Activated naive CD4-positive, alpha-beta T cell treated with anti-CD3 and anti-CD28 coated beads for 36 hours (primary cell): ENCODE measurements at places on chromosomes 12 and 14.
A peak's percentile ranks its signal among the peaks of the same experiment; 100 is the strongest.

DNA sequence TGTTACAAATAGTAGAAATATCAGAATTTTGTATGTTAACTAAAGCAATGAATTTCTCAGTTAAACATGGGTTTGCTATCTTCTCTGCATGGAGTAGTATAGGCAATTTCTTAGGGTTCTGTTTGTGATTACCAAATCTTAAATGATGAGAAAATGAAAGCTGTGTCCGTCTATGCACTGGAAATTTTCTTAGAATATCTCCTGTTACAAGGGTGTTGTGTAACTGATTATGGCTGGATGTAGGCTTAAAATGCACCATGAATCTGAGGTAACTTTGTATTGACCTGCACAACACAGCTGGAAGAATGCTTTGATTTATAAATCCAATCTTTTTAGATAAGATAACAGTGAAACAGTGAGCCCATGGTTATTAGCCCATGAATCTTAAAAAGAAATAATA lies 17.8 kb downstream of the TRIP11 start:
- no peak overlapping the region for H3K27ac ChIP-seq
- H3K27me3 ChIP-seq: no peaks in the 10 kb centered on the region
- H3K36me3 ChIP-seq: peaks cover 11% of the 10 kb centered on the region

DNA sequence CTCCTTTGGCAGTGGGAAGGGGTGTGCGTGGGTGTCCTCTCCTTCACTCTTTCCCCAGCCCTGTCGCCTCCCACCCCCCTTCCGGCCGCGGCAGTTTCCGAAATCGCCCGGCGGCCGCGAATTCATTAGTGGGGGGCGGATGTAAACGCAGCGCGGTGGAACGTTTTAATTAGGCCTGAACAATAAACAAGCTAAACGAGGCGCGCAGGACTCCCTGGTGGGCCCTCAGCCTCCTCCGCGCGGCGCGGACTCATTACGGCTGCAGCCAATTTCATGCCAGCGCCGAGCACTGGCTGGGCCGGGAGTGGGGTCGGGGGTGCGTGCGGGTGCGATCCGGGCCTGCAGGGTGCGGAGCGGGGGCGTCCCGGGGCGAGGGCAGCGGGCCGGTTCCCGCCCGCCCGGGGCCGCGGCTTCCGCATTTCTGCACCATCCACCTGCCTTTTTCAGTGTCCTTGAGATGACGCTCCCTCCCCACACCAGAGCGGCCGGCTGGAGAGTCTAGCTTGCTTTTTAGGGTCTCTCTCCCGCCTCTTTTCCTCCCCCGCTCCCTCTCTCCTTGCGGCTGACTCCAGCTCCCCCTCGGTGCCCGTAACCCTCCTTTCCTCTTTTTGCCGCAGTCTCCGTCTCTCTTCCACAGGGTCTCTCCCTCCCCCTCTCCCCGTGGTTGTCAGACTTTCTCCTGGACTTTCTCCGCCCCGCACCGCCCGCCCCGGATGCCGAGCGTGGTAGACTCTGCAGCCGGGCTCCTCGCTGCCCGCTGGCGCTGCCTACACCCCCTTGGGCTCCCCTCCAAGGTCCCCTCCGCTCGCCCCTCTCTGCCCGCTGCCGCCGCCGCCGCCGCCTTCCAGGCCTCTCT lies at the start of gene CISTR:
TSS of gene CISTR (minus strand) at position 644 of the 856 bp plus-strand sequence.
- H3K27ac ChIP-seq: no peak within 1 kb of the TSS
- H3K4me1 ChIP-seq: peaks cover 10% of the 10 kb centered on the region
- peak; percentile 36 for DNase-seq
- H3K27me3 ChIP-seq: no peaks in the 10 kb centered on the region
- no peaks in the 10 kb centered on the region for H3K36me3 ChIP-seq

DNA sequence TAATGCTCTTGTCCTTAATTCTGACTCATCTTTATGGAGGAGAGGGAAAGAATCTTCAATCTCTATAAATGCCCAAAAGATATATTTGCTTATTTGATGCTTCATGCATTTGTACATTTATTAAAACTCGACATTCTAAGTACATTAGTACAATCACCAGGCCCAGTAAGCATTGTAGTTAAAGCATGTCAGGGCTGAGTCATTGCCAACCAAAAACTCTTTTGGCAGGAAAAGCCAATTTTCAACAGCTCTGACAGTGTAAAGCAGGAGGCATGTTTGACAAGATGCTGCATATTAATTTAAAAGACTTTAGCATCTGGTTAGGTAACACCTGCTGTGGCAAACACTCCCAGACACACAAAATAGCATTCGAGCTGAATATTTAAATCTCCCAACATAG lies 290.9 kb downstream of the PPFIA2 start:
- H3K27me3 ChIP-seq: no peaks in the 10 kb centered on the region
- no peak overlapping the region for H3K27ac ChIP-seq
- no peak overlapping the region for H3K4me3 ChIP-seq
- no peaks in the 10 kb centered on the region for H3K4me1 ChIP-seq
- no peak for DNase-seq

DNA sequence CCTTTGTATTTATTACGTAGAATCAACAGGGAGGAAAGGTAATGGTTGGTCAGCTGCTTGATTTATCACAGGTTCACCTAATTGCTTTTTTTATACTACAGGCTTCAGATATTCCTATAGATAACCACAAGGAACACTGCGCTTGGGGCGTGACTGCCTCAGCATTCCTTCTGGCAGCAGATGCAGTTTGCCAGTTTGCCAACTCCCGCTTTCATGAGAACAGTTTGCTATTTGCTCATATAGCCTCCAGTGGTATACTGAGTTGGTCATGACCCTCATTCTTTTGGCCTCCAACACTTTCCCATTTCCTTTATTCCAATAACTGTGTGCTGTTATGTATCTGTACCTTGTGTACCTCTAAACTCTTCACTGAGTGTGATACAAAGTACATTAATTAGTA lies 38.6 kb upstream of the ACSM4 start:
- no peaks in the 10 kb centered on the region for H3K27me3 ChIP-seq
- H3K36me3 ChIP-seq: no peaks in the 10 kb centered on the region
- H3K4me1 ChIP-seq: no peaks in the 10 kb centered on the region
- no peak overlapping the region for H3K4me3 ChIP-seq

- no peak overlapping the region for H3K4me3 ChIP-seq
- no peak for DNase-seq
- H3K4me1 ChIP-seq: no peaks in the 10 kb centered on the region
- no peaks in the 10 kb centered on the region for H3K36me3 ChIP-seq
- no peak overlapping the region for H3K27ac ChIP-seq
Observed at GRCh38 chr12:88418856-88419497, 161.3 kb downstream of the KITLG start.

- H3K4me3 ChIP-seq: no peak overlapping the region
- no peaks in the 10 kb centered on the region for H3K4me1 ChIP-seq
- H3K27me3 ChIP-seq: no peaks in the 10 kb centered on the region
- H3K27ac ChIP-seq: no peak overlapping the region
- no peaks in the 10 kb centered on the region for H3K36me3 ChIP-seq
Observed at GRCh38 chr12:88624911-88625310, 44.6 kb upstream of the KITLG start.

DNA sequence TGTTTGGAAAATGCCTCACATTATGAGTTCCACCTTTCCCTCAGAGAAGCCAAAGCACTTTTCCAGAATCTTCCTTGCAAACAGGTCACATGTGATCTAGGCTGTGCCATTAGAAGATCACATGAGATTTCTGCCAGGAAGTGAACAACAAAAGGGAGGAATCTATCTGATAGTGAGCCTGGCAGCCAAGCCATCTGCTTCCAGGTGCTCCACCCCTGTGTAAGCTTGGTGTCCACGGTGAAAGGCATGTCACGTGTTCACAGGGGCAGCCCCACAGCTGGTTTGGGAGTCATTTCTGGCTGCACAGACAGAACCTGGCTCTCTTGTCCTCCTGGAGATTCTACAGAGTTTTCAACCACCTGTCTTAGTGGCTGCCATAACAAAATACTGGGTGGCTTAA lies 3.5 kb upstream of the KSR2 start:
- no peak overlapping the region for H3K27ac ChIP-seq
- H3K4me3 ChIP-seq: no peak overlapping the region
- H3K27me3 ChIP-seq: peaks cover 52% of the 10 kb centered on the region

GRCh38 chr12:66132408-66132807 lies 1.9 kb upstream of the LLPH start:
- H3K27ac ChIP-seq: no peak overlapping the region
- H3K36me3 ChIP-seq: peaks cover 39% of the 10 kb centered on the region
- H3K4me1 ChIP-seq: peaks cover 40% of the 10 kb centered on the region
- H3K27me3 ChIP-seq: no peaks in the 10 kb centered on the region

- no peak overlapping the region for H3K4me3 ChIP-seq
- H3K36me3 ChIP-seq: peaks cover 28% of the 10 kb centered on the region
- H3K27me3 ChIP-seq: no peaks in the 10 kb centered on the region
- H3K27ac ChIP-seq: no peak overlapping the region
- no peak for DNase-seq
Observed at GRCh38 chr12:111469401-111469800, 63.7 kb downstream of the SH2B3 start.

- H3K27ac ChIP-seq: no peak overlapping the region
- no peaks in the 10 kb centered on the region for H3K36me3 ChIP-seq
- H3K4me3 ChIP-seq: no peak overlapping the region
- no peaks in the 10 kb centered on the region for H3K27me3 ChIP-seq
- H3K4me1 ChIP-seq: no peaks in the 10 kb centered on the region
- no peak for DNase-seq
Observed at GRCh38 chr12:71303199-71303598, 136.4 kb upstream of the LGR5 start.

GRCh38 chr12:119713551-119714031 lies 45.7 kb downstream of the PRKAB1 start:
- no peak overlapping the region for H3K27ac ChIP-seq
- peaks cover 45% of the 10 kb centered on the region for H3K36me3 ChIP-seq
- DNase-seq: no peak
- H3K27me3 ChIP-seq: no peaks in the 10 kb centered on the region
- peaks cover 6% of the 10 kb centered on the region for H3K4me1 ChIP-seq
- no peak overlapping the region for H3K4me3 ChIP-seq

- no peaks in the 10 kb centered on the region for H3K27me3 ChIP-seq
- H3K4me3 ChIP-seq: peak within 1 kb of the TSS; percentile 99
- peak; percentile 72 for DNase-seq
- H3K27ac ChIP-seq: peak within 1 kb of the TSS; percentile 99
Observed at GRCh38 chr14:52695481-52696091, at the start of gene ERO1A. Gene ERO1A (minus strand): TSS chr14:52695558. CDS start chr14:52695481, 77 bp downstream.

DNA sequence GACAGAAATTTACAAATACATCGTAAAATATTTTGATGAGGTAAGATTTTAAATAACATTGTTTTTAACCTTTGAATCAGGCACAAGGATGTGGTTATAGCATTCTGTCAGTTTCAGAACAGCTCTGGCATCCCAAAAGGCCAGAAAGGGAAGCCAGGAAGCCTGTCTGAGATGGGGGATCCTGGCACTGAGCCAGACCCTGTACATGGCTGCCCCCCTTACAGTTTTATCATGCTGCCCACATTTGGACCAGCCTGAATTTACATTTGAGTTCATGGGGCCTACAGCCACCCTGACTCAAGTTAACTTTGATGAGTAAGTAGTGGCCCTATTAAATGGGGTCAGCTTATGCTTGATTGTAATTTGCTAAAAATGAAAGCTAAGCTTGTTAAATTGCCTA lies 155.6 kb downstream of the PLXNC1 start:
- H3K27ac ChIP-seq: no peak overlapping the region
- DNase-seq: no peak
- H3K36me3 ChIP-seq: peaks cover 54% of the 10 kb centered on the region
- no peaks in the 10 kb centered on the region for H3K27me3 ChIP-seq
- H3K4me1 ChIP-seq: peaks cover 18% of the 10 kb centered on the region

DNA sequence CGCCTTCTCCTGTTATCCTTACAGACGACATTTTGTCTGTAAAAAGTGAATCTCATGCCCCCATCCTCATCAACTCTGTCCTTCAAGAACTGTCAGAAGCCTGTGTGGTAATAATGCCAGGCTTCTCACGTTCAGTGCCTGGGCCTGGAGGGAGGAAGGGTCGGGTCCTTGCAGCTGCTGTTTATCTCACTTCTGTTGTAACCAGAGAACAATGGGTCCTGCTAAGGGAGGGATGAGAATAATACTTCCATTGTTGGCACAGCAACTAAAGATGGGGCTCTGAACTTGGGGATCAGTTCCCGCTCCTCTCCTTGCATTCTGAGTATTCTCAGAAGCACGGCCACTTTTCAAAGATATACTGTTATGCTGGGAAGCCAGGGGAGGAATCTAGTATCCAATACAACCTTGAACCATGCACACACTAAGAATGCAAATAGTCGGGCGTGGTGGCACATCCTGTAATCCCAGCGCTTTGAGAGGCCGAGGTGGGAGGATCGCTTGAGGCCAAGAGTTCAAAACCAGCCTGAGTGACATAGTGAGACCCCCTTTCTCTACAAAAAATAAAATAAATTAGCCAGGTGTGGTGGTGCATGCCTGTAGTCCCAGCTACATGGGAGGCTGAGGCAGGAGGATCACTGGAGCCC lies 38.8 kb upstream of the NINJ2 start:
- DNase-seq: no peak
- H3K36me3 ChIP-seq: peaks cover 7% of the 10 kb centered on the region
- no peak overlapping the region for H3K4me3 ChIP-seq

DNA sequence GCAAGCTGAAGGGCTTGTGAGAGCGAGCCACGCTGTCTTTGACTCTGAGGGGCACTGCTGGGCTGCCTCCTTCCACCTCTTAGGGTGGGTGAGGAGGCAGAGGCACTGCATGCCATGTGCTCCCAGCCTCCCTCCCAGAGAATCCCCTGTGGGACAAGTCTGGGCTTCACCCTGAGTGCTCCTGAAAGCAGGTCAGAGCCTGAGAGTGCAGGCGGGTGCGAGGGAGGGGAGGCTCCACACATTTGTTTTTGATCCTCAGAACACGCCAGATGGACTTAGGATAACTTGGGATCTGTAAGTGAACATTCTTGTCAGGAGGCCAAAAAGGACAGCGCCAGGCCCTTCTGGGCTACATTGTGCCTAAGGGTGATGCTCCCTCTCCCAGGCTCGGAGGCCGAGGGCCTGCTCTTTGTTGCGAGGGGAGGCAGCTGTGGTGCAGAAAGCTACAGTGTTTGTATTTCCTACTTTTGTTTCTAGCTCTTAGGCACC lies 155.4 kb downstream of the TMX1 start:
- no peak overlapping the region for H3K27ac ChIP-seq
- H3K27me3 ChIP-seq: peaks cover 2% of the 10 kb centered on the region
- H3K36me3 ChIP-seq: no peaks in the 10 kb centered on the region
- no peak for DNase-seq
- no peaks in the 10 kb centered on the region for H3K4me1 ChIP-seq
- no peak overlapping the region for H3K4me3 ChIP-seq

GRCh38 chr12:48005750-48006021 lies 1.4 kb upstream of the COL2A1 start:
- peaks cover 82% of the 10 kb centered on the region for H3K27me3 ChIP-seq
- no peak for DNase-seq
- H3K36me3 ChIP-seq: no peaks in the 10 kb centered on the region
- no peak overlapping the region for H3K4me3 ChIP-seq

GRCh38 chr12:21656905-21657325 lies 727 bp downstream of the LDHB start:
- peaks cover 64% of the 10 kb centered on the region for H3K4me1 ChIP-seq
- no peaks in the 10 kb centered on the region for H3K27me3 ChIP-seq
- peak; percentile 57 for DNase-seq
- H3K4me3 ChIP-seq: peak overlapping the region; percentile 98
- peak overlapping the region; percentile 98 for H3K27ac ChIP-seq

- peaks cover 6% of the 10 kb centered on the region for H3K4me1 ChIP-seq
- H3K27me3 ChIP-seq: no peaks in the 10 kb centered on the region
- peaks cover 2% of the 10 kb centered on the region for H3K36me3 ChIP-seq
- peak within 1 kb of the TSS; percentile 56 for H3K27ac ChIP-seq
- peak; percentile 96 for DNase-seq
Observed at GRCh38 chr14:72926292-72927028, at the start of gene DCAF4. Gene DCAF4 (plus strand): TSS chr14:72926464. CDS start chr14:72937979, 11,515 bp downstream.
